Fibroblast of skin of right biceps (primary cell): ENCODE measurements at places on chromosomes 7 and 10.

DNA sequence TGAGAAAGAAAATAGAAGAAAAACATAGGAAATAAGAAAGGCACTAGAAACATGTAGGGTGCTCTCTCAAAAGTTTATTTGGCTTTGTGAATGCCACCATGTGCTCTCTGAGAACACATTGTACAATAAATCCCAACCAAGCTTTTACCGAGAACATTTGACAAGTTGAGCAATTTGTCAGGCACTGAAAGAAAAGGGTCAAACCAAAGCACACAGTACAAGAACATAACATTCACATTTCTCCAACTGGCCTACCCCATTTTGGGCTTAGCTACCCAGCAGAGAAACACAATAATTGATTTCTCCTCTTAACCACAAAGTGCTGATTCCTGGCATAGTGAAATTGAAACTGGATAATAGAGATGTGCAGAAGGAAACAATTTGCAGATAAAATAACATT, 69.2 kb upstream of the SLC39A12 start:
- DNase-seq: no peak

DNA sequence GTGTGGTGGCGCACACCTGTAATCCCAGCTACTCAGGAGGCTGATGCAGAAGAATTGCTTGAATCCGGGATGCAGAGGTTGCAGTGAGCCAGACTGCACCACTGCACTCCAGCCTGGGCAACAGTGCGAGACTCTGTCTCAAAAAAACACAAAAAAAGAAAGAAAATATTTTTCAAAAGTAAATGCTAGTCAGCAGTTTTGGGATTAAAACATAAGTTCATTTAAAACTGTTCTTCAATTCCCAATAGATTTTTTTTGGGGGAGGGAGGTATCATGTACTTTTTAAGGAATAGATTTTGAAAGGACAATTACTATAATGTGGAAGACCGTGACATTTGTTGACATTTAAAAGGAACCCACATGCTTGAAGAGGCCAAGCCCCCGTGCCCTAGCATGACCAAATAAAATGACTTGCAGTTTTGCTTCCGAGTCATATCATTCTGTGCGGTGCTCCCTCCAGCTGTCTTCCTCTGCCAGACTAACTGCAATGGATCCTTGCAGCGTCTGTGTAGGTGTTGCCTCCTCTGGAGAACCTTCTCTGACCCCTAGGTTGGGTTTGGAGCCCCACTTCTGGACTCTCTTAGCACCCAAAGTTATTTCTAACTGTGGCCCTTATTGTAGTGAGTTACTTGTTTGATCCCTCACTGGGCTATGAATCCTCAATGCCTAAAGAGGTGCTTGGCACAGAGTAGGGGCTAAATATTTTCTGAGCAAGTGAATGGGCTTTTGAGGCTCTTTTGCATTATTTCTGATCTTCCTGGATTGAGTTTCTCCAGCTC, 17.4 kb upstream of the HPS1 start:
- no peak for DNase-seq

DNA sequence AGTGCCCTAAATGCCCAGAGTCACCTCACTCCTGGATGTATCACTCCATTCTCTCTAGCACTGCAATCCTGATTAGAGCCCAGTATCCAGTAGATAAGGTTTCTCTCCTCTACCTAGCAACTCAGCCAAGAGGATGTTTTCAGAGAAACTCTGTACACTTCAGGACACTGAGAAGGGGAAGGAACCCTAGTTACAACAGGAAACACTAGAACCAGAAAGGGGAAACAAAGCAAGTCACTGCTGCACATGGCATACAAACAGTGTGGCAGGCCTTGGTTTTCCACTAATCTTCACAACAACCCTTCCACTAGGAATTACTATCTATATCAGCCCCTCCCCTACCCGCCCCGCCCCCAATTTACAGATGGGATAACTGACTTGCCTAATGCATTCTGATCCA, 1.6 kb downstream of the FAM204A start:
- DNase-seq: no peak

- DNase-seq: no peak
Measured at GRCh38 chr7:272108-272615, 17.8 kb upstream of the FOXL3 start.

DNA sequence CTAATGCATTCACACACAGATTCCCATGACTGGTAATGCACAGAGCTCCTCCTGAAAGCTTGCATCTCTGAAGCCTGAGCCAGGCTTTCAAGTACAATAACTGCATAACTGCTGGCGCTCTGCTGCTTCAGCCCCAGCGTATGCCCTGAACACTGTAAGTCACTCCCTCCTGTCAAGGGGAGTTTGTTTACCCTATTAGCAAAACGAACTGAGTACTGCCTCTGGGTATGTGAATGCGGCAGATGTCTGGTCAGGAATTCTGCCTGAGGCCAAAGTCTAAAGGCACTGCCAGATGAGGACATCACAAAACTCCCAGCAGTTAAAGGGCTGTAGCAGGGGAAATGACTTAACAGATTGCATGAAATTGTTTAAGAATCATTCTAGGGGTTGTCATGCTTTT, 97.7 kb downstream of the NRCAM start:
- peak; percentile 5 for DNase-seq

DNA sequence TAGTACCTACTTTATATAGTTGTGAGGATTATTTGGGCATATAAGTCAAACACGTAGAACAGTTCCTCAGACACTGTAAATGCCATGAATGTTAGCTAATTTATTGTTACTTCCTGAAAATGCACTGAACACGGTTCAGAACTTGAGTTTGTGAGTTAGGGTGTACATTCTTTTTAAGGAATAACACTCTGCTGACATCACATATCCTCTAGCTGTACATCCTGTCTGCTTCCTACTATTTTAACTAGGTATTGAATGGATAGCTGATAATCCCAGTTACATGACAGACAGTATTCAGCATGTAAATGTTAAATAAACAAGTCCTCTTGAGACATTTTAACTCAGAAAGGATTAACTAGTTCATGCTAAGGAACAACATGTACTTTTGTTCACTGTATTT, 16.0 kb downstream of the SAMD8 start:
- peak; percentile 45 for DNase-seq

GRCh38 chr10:101444058-101444898, 90.3 kb downstream of the BTRC start:
- DNase-seq: no peak

- no peak for DNase-seq
Measured at GRCh38 chr7:138666385-138666784, 34.8 kb downstream of the SVOPL start.

GRCh38 chr10:50027195-50027594, 39.0 kb downstream of the AGAP6 start:
- DNase-seq: no peak

DNA sequence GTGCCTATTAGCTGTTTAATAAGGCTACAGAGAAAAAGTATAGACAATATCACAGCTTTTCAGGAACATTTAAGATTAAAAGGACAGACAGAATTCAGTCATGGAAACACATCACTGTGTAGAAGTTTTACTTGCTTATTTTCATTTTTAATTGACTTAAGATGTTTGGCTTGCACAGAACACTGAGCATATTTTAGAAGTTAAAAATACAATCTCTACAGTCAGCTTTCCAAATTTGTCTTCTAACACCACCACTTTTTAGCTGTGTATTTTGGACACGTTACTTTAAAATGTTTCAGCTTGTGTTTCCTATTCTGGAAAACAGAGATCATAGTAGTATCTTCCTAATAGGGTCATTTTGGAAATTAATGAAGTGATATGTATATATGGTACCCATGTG, 11.8 kb downstream of the CFAP69 start:
- no peak for DNase-seq

GRCh38 chr10:43214071-43214955, 52.6 kb downstream of the RASGEF1A start:
- no peak for DNase-seq

DNA sequence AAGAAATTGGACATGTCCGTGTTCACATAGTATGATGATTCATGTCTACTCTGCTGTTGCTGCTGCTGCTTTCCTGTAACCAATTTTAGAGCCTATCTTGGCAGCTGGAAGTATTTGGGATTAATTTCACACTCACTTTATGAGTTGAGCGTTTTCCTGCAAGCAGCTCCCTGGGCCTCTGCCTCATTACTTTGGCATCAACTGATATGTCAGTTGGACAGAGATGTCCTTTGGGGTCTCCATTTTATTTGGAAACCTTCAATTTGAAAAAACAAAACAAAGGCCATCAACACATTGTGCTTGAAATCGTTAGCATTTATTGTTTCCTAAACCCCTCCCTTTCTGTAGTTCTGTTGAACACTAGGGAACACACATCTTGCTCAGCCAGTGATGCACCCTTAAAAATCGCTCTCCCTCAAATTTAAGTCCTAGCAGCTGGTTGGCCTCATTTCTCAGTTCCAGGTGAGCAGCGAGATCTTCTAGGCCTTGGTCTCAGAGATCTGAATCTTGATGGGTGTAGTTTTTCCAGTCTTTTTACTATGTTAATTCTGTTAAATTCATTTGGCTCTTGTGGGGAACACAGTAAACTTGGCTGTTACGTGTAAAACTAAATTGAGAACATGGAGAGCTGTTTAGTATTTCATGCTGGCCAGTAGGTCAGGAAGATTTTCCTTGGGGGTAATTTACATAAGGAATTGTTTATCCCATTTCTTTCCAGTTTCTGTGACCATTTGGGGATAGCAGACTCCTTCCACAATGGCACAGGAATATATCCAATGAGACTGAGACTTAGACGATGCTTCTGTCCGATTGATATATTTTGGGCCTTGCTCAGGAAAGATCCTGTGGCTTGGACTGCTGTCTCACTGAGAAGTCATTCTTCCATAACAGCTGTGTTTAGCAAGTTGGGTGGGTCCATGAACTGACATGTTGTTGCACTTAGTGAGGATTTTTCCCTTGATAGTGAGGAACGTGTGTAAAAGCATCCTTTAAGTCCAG, 371.6 kb downstream of the BBS9 start:
- peak; percentile 67 for DNase-seq

- no peak for DNase-seq
Measured at GRCh38 chr7:156115582-156115981, 303.3 kb upstream of the SHH start.

DNA sequence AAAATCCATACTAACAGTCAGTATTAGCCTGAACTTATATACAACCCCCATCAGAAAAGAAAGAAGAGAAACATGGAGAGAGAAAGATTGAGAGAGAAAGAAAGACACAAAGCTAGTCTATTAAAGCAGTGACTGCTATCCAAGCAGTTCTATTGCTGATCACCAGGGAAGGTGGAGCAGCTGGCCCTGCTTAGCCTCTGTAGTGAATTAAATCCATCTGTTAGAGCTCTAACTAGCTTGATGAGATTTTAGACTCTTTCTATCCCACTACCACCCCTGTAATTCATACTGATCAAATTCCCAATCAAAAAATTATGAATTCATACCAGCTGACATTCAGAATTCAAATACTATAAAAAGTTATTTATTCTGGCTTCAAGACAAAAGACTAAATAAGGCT, 486.0 kb upstream of the LRRN3 start:
- DNase-seq: no peak

- no peak for DNase-seq
Measured at GRCh38 chr10:74486659-74487058, 335.6 kb downstream of the ADK start.

DNA sequence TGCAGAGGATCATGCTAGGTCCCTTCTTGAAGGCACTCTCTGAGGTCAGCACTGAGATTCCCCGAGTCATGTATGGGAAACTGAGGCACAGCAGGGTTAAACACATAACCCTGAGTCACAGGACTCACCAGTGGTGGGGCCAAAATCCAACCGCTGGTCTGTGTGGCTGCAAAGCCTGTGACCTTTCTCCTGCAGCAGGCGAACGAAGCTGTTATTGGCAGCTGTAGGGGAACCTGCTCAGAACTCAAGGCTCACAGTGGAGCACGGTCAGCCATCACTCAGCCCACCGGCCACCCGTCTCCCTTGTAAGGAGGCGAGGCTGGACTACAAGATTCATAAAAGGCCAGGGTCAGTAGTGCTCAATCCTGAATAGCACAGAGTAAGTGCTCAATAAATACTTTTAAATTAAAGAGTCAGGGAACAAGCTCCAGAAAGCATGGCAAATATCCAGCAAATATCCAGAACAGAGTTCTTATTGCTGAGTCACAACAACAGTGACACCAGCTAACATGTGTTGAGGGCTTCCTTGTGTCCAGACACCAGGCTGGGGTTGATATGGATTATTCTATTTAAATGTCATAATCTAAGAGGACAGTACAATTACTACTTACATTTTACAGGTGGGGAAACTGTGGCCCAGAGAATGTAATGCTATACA, 34.9 kb downstream of the CHST15 start:
- DNase-seq: peak; percentile 9

DNA sequence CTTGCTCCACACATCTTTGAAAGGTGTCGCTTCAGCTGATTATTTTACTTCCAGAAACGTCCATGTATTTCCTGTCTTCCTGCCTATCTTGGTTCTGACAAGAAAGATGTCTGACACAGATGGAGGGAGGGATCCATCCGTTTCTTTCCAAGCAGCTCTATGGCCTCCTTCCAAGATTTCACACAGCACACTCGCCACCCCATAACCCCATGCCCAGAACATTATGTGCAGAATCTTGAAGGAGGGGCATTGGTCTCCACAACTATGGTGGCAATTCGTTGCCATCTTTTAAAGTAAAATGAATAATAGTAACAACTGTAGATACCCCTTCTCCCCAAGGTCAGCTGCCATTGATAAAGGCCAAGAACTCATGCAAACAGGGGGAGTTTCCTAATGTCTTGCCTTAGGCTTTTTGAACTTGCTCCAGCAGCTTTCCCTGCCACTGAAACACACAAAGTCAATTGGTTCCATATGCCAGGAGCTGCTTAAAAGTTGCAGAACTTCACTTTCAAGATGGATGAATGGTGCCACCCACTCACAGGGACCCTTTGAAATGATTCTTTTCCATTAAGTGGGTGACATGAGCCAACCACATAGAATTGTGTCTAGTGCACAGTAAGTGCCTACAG, 60.0 kb downstream of the VSTM4 start:
- DNase-seq: no peak

DNA sequence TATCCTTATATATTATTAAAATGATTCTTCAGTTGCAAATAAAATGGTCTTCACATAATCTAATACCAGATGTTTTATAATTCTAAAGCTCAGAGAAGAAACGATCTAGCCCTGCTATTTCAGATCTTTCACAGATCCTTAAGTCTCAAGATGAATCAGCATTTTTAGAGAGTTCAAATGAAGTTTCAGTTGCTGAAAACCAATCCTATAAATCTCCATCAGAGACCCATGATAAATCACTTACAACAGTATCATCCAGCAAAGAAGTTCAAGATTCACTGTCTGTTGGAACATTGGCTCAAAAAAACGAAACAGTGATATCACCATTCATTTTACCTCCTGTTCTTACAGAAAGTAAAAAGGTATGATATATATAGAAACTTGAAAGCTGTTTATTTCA, 137.0 kb downstream of the CCDC7 start:
- no peak for DNase-seq

- DNase-seq: peak; percentile 53
Measured at GRCh38 chr7:36474283-36475010, 84.8 kb downstream of the ANLN start.

- DNase-seq: peak; percentile 89
Measured at GRCh38 chr7:82036146-82036886, 266.5 kb upstream of the HGF start.

- no peak for DNase-seq
Measured at GRCh38 chr7:69739190-69739589, 140.9 kb downstream of the AUTS2 start.

- DNase-seq: peak; percentile 69
Measured at GRCh38 chr10:79101560-79102497, 33.1 kb downstream of the ZMIZ1 start.
